IMR-90 (cell line): ENCODE measurements at places on chromosomes 4 and X. TPM values are rescaled to one million over a fixed set of nuclear protein-coding genes. Genes with fewer than 3 reads are reported as not detected.

The TRMT2B gene
- total RNA-seq: 10.8 and 13.4 TPM in 2 replicates

The AMOT gene
- 5.3 and 9.1 TPM in 2 replicates for total RNA-seq

The FANCB gene
- total RNA-seq: 7.7 and 14.4 TPM in 2 replicates

The ADAM29 gene
- not detected in 2 replicates for total RNA-seq

The NIPAL1 gene
- total RNA-seq: 1.1 TPM in 2 replicates

The PAGE1 gene
- total RNA-seq: not detected in 2 replicates

The OTC gene
- total RNA-seq: not detected in 2 replicates

The TAF7L gene
- 0.18 and 0.28 TPM in 2 replicates for total RNA-seq

The SH3BGRL gene
- 50.7 and 53.0 TPM in 2 replicates for total RNA-seq

The CLRN2 gene
- total RNA-seq: not detected in 2 replicates

The REPS2 gene
- 0.18 and 0.28 TPM in 2 replicates for total RNA-seq

The SYNPO2 gene
- total RNA-seq: 1.7 and 1.8 TPM in 2 replicates

The ZFP42 gene
- total RNA-seq: not detected in 2 replicates

The USP9X gene
- total RNA-seq: 104 and 115 TPM in 2 replicates

The SLC7A11 gene
- 24.7 and 35.6 TPM in 2 replicates for total RNA-seq

The ZDHHC15 gene
- not detected in 2 replicates for total RNA-seq

The FRMD7 gene
- not detected in 2 replicates for total RNA-seq

The POU3F4 gene
- not detected in 2 replicates for total RNA-seq

The ETDA gene
- not detected in 2 replicates for total RNA-seq

The SASH3 gene
- not detected in 2 replicates for total RNA-seq

The RHOXF2B gene
- total RNA-seq: not detected in 2 replicates

The ADRA2C gene
- total RNA-seq: under 0.01 and 0.28 TPM in 2 replicates

The DAPP1 gene
- not detected in 2 replicates for total RNA-seq

The L1CAM gene
- total RNA-seq: 0.36 and 0.56 TPM in 2 replicates

The BRS3 gene
- total RNA-seq: not detected in 2 replicates

The RBM46 gene
- not detected in 2 replicates for total RNA-seq

The NMU gene
- total RNA-seq: not detected in 2 replicates

The ANKRD50 gene
- 35.3 and 45.8 TPM in 2 replicates for total RNA-seq

The NELFA gene
- total RNA-seq: 4.3 and 5.8 TPM in 2 replicates

The SOX3 gene
- not detected in 2 replicates for total RNA-seq

The OCIAD1 gene
- total RNA-seq: 86.9 and 106 TPM in 2 replicates

The GPR119 gene
- not detected in 2 replicates for total RNA-seq

The IQCM gene
- total RNA-seq: not detected in 2 replicates
